ENCODE measurements at places on chromosomes 4 and X. TPM values are rescaled to one million over a fixed set of nuclear protein-coding genes. Genes with fewer than 3 reads are reported as not detected.
A peak's percentile ranks its signal among the peaks of the same experiment; 100 is the strongest.

The SLC7A11 gene
- 33.1 TPM for total RNA-seq

The MXRA5 gene
- 60.6 TPM for total RNA-seq

DNA sequence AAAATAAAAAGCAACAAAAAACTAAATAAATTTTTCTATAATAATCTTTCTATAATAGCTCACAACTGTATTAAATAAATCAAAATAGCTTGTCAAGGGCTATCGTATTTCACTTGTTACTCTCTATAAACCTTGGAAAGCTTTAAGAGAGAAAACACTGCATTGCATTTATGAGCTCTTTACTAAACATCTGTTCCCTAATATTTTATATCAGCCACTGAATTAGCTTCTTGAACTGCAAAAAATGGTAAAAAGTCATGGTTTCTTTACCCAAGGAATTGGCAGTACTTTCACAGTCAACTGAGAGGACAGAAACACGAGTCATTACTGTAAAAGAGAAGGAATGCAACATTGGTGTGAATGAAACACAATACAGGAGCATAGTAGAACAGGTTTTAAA lies 671.2 kb downstream of the PCDH18 start:
- no peak overlapping the region for H3K4me3 ChIP-seq
- no peaks in the 10 kb centered on the region for H3K27me3 ChIP-seq
- H3K4me1 ChIP-seq: peaks cover 4% of the 10 kb centered on the region
- no peaks in the 10 kb centered on the region for H3K36me3 ChIP-seq

The CCDC120 gene
- total RNA-seq: 8.2 TPM

DNA sequence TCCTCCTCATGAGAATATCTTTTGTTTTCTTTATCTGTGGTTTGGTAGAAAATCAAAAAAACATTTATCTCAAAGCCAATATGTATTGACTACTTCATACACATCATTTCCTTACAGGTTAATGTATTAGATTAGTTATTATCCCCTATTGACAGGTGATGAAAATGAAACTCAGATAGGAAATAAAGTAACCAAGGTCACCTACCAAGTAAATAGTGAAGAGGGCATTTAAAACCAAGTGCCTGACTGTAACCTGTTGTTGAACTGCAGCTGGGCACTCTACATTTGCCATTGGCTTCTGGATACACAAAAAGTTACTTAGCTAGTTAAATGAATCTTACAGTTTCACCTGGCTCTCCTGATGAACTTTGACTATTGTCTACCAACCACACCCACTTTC lies 41.4 kb upstream of the CTSO start:
- H3K4me3 ChIP-seq: no peak overlapping the region
- H3K27ac ChIP-seq: no peak overlapping the region
- no peaks in the 10 kb centered on the region for H3K27me3 ChIP-seq
- no peaks in the 10 kb centered on the region for H3K36me3 ChIP-seq

- no peak overlapping the region for H3K4me3 ChIP-seq
- H3K36me3 ChIP-seq: no peaks in the 10 kb centered on the region
- DNase-seq: peak; percentile 74
- no peak overlapping the region for H3K27ac ChIP-seq
- peaks cover 3% of the 10 kb centered on the region for H3K4me1 ChIP-seq
Measured at GRCh38 chrX:151458824-151459223, 61.8 kb downstream of the VMA21 start.

- peak overlapping the region; percentile 12 for H3K27ac ChIP-seq
- DNase-seq: no peak
- peaks cover 3% of the 10 kb centered on the region for H3K36me3 ChIP-seq
- H3K4me1 ChIP-seq: no peaks in the 10 kb centered on the region
Measured at GRCh38 chrX:150982235-150982787, 824 bp upstream of the HMGB3 start.

DNA sequence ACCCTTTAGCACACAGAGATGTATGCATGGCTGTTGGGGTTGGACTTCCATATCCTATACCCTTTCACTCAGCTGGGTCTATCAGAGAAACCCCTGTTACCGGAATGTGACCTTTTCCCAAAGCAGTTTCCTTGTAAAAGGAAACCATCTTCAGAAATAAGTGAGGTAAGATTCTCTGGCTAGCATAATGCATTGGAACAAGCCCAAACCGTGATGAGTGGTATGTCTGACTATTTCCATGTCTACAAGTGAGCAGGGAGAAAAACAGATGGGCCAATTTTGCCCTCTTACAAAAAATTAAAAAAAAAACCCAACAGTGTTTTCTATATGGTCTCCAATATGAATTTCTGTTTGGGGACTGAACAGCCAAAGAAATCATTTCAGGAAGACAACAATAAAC lies 283.9 kb downstream of the SMARCA1 start:
- peak; percentile 90 for DNase-seq
- H3K4me3 ChIP-seq: no peak overlapping the region
- no peaks in the 10 kb centered on the region for H3K27me3 ChIP-seq
- H3K27ac ChIP-seq: peak overlapping the region; percentile 82

DNA sequence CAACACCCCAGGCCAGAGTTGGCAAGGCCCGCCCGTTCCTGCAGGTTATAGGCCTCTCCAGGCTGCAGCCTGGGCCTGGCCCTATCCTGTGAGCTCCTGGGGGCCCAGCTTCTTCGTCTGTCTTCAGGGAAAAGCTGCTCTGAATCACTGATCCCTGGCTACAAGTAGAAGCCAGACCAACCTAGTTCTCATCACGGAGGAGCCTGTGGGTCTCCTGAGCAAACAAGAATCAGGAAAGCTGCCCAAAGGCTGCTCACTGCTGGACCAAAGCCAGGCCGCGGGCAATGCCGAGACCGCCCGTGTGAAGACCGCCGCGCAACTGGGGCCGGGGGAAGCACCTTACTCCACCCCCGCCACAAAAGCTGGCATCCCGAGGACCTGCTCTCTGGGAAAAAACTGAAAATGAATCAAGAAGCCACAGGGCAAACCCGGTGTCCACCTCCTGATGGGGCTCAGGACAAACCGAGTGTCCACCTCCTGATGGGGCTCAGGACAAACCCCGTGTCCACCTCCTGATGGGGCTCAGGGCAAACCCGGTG lies 12.8 kb downstream of the CTBP1 start:
- no peak for DNase-seq
- peaks cover 12% of the 10 kb centered on the region for H3K4me1 ChIP-seq
- no peak overlapping the region for H3K4me3 ChIP-seq

DNA sequence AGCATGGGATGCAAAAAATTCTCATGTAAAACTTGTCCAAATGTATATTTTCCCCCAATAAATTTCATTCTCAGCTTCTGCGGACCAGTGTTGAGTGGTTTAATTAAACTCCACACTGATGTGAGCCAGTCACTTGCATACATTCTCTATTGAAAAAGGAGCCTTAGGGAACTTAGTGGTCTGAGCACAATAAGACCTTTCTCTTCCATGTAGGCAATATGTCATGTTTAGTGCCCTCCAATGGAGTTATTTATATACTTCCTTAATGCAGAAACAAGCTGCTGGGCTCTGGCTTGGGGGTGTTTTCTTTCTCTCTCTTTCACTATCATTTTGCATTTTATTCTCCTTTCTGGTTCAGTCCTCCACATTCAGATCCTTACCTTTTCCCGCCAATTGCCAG lies 196.9 kb downstream of the ANAPC10 start:
- no peak overlapping the region for H3K4me3 ChIP-seq
- no peak for DNase-seq
- H3K36me3 ChIP-seq: no peaks in the 10 kb centered on the region
- no peak overlapping the region for H3K27ac ChIP-seq

The KLHL2 gene
- total RNA-seq: 28.2 TPM

DNA sequence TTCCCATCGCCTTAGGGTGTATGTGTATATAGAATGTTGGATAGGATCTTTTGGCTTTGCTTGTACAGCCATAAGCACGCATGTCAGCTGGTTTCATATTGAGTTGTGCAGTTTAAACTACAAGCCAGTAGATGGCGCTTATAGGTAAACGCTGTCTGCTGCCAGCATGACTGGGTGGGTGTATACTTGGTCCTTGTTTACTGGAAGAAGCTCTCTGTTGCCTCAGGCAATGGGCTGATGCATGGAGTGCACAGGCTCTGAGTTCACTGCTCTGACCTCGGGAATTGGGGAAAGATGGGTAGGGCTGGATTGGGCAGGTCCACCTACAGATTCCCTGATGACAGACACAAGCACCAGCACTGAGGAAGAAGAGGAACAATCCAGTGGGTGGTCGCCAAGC lies 831.5 kb downstream of the STIM2 start:
- no peaks in the 10 kb centered on the region for H3K36me3 ChIP-seq
- H3K27me3 ChIP-seq: no peaks in the 10 kb centered on the region
- DNase-seq: peak; percentile 3
- H3K4me3 ChIP-seq: no peak overlapping the region
- H3K27ac ChIP-seq: no peak overlapping the region
- no peaks in the 10 kb centered on the region for H3K4me1 ChIP-seq

The SUPT20HL2 gene
- total RNA-seq: not detected

The RASGEF1B gene
- total RNA-seq: 0.77 TPM

- no peaks in the 10 kb centered on the region for H3K4me1 ChIP-seq
- H3K27ac ChIP-seq: no peak overlapping the region
- H3K4me3 ChIP-seq: no peak overlapping the region
- H3K36me3 ChIP-seq: no peaks in the 10 kb centered on the region
Measured at GRCh38 chrX:97672138-97672537, 788.4 kb downstream of the RPA4 start.

The NPY2R gene
- not detected for total RNA-seq

DNA sequence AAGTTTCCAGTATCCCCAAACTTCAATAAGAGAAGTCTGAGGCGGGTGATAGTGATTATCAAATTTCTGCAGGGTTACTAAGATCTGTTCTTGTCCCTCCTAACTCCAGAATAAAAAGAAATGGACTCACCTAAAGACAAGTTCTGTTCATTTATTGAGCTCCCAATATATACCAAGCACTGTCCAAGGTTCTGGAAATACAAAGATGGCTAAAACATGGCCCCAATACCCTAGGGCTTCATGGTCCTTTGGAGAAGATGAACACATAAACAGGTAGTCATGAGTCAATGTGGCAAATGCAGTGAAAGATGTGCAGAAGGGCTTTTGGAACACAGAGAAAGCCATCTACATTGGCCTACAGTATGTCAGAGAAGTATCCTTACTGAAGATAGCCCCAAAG lies 231.2 kb downstream of the PPP1R2C start:
- no peaks in the 10 kb centered on the region for H3K36me3 ChIP-seq
- no peak overlapping the region for H3K27ac ChIP-seq
- H3K27me3 ChIP-seq: no peaks in the 10 kb centered on the region
- no peaks in the 10 kb centered on the region for H3K4me1 ChIP-seq
- H3K4me3 ChIP-seq: no peak overlapping the region
- no peak for DNase-seq

Measured in astrocyte (in vitro differentiated cells and primary cell).